ENCODE measurements at places on chromosomes 12 and 14. TPM values are rescaled to one million over a fixed set of nuclear protein-coding genes. Genes with fewer than 3 reads are reported as not detected.

The SAMD15 gene
- 0.84 TPM for total RNA-seq

The CD27 gene
- total RNA-seq: not detected

The CCDC85C gene
- total RNA-seq: 17.7 TPM

The FAM177A1 gene
- total RNA-seq: 123 TPM

The EID3 gene
- 11.2 TPM for total RNA-seq

The GPD1 gene
- 1,908 TPM for total RNA-seq

The PELI2 gene
- 8.2 TPM for total RNA-seq

The DDX11 gene
- 12.7 TPM for total RNA-seq

The HOXC9 gene
- total RNA-seq: 2.0 TPM

The KRT2 gene
- not detected for total RNA-seq

The PLD4 gene
- total RNA-seq: 0.37 TPM

The FAM222A gene
- not detected for total RNA-seq

The SALL2 gene
- total RNA-seq: 5.3 TPM

The SCNN1A gene
- 13.3 TPM for total RNA-seq

The LYSET gene
- total RNA-seq: 5.7 TPM

The DNAJC22 gene
- total RNA-seq: not detected

The ZFHX2 gene
- 0.72 TPM for total RNA-seq

The COX8C gene
- total RNA-seq: not detected

The TMEM121 gene
- total RNA-seq: 3.5 TPM

The PTMS gene
- 92.6 TPM for total RNA-seq

The BAZ2A gene
- 124 TPM for total RNA-seq

The PZP gene
- not detected for total RNA-seq

The SIX6 gene
- total RNA-seq: not detected

The SNAPC1 gene
- total RNA-seq: 11.2 TPM

The ARMH4 gene
- 4.3 TPM for total RNA-seq

The VRTN gene
- total RNA-seq: not detected

The CCNB1IP1 gene
- 30.8 TPM for total RNA-seq

The CLEC6A gene
- not detected for total RNA-seq

The COL2A1 gene
- 0.12 TPM for total RNA-seq

The RTL1 gene
- not detected for total RNA-seq

The TMEM132D gene
- not detected for total RNA-seq

The PTGDR gene
- 2.0 TPM for total RNA-seq

Measured in omental fat pad (tissue), 4 donors.